ENCODE measurements at places on chromosomes 12 and 14.

DNA sequence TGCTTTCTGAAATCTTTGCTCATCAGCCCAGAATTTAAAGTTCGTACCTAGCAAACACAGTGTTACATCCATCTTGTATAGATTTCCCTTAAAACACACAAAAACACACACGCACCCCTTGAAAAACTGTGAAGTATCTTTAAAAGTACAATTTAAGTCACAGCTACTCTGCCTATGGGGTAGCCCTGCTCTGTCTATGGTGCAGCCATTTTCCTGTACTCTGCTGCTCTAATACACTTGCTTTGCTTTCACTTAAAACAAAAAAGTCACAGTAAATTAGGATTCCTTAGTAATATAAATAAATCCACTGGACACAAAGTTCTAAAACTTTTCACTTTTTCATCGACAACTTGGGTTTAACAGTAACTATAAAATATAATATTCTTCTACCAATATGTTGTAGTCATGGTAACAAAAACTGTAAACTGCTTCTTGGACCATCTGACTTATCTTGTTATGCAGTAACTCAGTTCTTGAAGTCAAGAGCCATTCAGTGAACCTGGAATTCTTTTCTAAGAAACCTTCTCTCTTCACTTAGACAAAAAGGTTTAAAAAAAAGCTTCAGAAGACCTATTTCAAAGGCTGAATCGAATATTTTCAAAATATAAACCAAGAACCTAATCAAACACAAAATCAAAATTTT is 63.5 kb downstream of the MED13L start:
- DNase-seq, result no peak

- DNase-seq, result no peak
Measured at GRCh38 chr12:76345569-76345968, 2.6 kb downstream of the BBS10 start.

- no peak for DNase-seq
Measured at GRCh38 chr14:26594148-26594547, 3.7 kb downstream of the NOVA1 start.

DNA sequence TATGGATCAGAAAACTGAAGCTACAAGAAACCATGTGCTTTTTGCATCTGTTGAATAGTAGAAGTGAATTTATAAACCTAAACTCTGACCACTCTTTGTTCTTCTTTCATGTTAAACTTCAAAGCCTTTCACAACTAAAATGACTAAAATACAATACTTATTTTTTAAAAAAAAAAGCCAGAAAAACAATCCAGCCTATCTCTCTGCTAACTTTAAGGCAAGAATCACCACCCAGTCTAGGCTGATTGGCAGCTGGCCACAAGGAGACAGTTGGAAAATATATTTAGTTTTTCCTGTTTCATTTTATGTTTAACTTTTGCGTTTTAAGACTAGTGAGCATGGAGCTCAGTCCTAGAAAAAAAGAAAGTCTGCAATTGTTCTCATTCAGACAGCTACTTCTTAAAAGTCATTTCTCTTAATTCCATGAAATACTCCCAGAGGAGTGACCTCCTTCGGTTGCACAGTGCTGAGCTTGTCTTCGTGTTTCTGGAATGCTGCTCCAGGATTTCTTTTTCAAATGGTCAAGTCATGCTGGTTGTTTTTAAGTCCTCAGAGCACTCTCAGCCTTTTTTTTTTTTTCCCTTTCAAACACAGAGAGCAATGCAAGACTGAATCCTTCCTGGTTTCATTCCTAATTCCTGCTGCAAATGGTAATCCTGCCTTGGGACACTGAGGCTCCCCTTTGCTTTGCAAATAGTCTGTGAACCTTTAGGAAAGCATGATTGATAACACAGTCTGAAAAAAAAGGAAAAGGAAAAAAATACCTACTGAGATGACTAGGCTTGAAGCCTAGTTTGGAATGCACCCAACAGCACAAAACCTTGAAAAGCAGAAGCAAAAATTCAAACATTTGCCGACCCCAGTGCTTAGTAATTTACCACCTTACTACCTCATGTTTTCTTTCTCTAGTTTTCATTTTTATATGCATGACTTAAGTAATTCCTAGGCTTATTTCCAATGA is 233.3 kb upstream of the DAAM1 start:
- no peak for DNase-seq

- peak; percentile 45 for DNase-seq
Measured at GRCh38 chr14:105091054-105091516, 25.9 kb upstream of the GPR132 start.

- no peak for DNase-seq
Measured at GRCh38 chr12:95637010-95637409, 85.7 kb upstream of the USP44 start.

DNA sequence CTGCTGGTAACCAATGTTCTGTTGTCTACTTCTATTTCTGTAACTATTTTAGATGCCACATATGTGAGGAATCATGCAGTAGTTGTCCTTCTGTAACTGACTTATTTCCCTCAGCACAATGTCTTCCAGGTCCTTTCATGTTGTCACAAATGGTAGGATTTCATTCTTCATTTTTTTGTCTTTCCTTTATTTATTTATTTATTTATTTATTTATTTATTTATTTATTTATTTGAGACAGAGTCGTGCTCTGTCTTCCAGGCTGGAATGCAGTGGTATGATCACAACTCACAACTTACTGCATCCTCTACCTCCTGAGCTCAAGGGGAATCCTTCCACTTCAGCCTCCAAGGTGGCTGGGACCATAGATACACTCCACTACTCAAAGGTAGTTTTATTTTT is 288.2 kb downstream of the PPFIA2 start:
- no peak for DNase-seq

DNA sequence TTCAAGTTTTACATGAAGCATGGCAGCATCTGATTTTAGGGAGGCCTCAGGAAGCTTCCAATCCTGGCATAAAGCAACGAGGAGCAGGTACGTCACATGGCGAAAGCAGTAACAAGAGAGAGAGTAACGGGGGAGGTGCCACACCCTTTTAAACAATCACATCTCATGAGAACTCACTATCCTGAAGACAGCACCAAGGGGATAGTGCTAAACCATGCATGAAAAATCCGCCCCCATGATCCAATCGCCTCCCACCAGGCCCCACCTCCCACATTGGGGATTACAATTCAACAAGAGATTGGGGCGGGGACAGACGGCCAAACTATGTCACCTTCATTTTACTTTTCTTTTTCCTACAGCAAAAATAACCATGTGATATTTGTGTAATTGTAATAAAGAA is 7.2 kb upstream of the MAP3K9 start:
- DNase-seq, result no peak

GRCh38 chr12:132638541-132639408 is 20.2 kb downstream of the P2RX2 start:
- DNase-seq, result no peak

GRCh38 chr12:5969974-5970690 is 25.1 kb upstream of the ANO2 start:
- DNase-seq, result no peak

DNA sequence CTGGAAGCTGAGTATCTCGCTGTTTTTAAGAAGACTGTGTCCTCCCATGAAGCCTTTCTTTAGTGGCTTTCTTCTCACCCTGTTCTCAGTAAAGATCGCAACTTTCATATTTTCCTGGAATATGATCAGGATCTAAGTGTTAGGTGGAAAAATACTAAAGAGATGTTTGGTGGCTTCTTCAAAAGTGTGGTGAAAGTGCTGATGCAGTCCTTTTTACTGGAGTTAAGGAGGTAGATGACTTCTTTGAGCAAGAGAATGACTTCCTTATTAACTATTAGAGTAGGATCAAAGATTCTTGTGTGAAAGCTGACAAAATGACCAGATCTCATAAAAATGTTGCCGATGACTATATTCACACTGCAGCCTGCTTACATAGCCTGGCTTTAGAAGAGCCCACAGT is 141.6 kb downstream of the SLC5A8 start:
- DNase-seq, result no peak

DNA sequence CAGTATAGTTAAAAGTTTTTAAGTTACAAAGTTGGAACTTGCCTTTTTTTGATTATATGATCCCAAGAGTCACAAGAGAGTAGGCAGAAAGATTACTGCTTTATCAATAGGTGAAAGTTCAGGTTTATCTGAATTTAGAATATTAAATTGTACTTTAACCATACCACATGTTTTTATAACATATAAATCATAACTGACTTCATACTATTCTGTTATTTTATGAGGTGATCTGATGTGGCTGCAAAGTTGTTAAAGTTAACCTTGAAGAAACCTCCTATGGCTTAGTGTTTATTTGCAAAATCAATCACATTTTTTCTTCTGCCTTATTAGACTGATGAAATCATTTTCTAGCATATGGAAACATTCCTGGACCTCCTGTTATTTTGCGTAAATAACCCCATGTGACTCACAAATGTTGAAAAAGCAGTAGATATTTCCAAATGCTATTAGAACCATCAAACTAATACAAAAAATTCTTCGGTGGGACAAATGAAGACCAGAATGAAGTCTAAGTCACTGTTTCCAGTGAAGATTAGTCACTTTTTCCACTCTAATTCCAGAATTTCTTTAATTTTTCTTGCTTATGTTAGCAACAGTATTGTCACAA is 132.1 kb downstream of the RAD51B start:
- DNase-seq, result no peak

DNA sequence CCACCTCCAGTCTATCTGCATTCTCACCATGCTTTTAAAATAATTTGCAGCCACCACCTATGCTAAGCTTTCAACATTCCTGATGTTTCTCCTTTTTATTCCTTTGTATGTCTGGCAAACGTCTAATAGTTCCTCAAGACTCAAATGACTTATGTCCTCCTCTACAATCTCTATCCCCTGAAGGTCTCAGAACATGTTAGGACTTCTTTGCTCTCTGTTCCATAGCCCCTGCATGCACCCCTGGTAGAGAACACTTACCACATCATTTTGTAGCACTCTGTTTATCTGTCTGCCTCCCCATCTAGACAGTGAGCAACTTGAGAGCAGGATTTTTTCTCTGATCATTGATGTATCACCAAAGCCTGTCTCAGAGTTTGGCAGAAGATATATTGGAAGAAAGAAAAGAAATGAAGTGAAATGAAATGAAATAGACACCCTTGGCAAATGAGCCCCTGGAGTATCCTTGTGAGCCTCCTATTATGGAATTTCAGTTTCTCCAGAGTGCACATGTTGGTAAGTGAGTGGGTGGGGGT is 1231.2 kb upstream of the FLRT2 start:
- DNase-seq, result no peak

DNA sequence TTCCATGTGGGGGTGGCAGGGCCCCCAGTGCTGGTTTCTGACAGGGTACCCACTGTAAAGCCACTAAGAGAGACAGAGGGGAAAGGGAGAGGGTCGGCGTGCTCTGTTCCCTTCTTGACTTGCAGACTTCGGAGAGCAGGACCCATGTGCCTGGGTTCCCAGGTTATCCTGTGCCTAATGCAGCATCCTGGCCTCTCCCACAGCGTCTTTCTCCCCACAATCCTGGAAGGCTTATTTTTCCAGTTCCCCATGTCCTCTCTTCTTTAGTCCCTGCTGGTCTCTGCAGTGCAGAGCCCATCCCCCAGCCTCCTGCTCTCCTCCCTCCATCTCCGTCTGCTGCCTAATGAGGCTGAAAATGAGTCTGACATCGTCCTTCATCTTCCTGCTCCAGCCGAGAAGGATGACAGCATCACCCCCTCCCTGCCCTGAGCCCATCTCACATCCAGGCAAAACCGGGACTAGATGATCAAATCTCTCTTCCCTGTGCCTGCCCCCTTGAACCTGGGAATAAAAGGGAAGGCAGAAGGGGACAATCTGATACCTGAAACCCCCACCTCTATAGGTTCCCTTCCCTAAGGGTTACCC is 15.1 kb downstream of the CALCOCO1 start:
- DNase-seq, result no peak

DNA sequence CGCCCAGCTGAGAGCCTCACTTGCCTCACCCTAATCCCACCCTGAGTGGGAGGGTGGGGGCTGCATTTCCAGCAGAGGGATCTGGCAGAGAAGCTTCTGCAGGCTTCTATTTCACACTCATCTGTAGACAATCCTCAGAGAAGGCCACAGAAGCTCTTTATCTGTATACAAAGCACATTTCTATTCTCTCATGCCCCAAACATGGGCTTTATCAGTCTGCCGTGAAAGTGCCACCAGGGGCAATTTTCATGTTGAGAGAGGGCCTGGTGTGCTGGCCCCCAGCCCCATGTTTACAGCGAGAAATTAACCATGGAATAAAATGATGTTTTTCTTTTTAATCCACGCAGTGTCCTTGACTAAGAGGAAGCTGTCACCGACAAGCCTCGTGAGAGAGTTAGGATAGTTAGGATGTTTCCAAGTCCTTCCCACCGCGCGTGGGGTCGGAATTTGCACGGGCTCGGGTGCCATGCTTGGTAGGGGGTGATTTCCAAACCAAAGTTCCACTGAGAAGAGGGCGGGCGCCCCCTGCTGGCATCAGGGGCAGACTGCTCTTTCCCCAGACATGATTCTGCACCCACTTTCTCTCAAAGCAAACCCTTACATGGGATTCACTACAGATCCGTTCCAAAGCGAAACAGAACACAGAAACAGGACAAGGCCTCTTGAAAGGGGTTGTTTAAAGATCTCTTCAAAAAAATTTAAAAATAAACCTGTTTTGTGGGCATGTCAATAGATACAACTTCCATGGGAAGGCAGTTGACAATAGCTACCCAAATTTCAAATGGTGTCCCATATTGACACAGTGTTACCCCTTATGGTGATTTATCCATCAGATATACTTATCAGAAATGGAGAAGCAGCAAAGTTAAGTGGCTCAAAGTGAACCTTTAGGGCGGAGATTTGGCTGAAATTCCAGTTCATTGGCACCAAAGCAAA is 19.4 kb downstream of the BDKRB1 start:
- peak; percentile 64 for DNase-seq

- DNase-seq, result no peak
Measured at GRCh38 chr12:103558879-103559278, 28.2 kb upstream of the STAB2 start.

DNA sequence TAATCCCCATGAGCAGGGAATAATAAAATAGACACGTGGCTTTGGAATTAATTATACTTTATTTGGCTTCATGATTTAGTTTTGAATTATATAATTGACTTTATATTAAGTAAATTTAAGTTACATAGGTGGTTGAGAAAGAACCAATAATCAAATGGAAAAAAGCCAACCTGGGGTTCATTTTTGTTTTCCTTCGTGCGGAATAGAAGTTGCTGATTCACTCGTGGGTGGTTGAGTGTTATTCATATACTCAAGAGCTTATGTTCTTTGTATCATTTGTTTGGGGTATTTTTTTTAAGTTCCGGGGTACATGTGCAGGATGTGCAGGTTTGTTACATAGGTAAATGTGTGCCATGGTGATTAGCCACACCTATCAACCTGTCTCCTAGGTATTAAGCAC is 58.0 kb downstream of the ZNF664 start:
- DNase-seq, result no peak

- DNase-seq, result no peak
Measured at GRCh38 chr12:67632005-67632404, 16.5 kb upstream of the DYRK2 start.

Measured in stimulated activated naive CD8-positive, alpha-beta T cell treated with anti-CD3 and anti-CD28 coated beads, Interleukin-15, amount 100 ng/mL, for 72 hours (primary cell).